ENCODE measurements at places on chromosomes 1 and 21.

DNA sequence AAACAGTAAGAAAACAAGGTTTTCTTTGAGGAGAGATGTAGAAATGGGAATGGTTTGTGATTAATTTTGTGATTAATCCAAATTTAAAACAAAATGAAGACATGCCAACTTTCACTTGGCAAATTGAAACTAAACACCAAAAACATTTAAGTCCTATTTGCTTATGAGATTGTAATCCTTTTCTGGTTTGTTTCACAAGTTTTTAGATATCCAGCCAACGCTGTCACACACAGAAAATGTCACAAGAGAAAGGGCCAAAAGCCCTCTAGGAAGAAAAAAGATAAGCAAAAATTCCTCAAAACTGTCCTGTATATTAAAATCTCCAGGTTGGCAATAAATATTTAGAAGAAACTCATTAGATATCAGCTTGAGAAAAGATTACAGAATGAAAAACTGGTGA is 2.5 kb downstream of the USH2A start:
- no peak for DNase-seq

DNA sequence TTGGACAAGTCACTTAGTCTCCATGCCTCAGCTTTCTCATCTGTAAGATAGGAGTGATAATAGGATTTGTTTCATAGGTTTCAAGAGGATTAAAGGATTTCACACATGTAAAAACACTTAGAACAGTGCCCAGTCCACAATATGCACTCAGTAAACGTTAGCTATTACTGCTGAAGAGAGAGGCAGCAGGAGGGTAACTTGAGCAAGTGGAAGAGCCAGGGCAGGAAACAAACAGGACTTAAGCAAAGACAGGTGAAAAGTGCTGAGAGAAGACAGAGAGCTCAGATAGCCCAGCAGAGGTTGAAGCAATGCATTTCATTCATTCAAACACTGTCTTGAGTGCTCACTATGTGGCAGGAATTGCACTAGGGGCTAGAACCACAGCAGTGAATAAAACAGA is 21.1 kb upstream of the H3-3A start:
- no peak for DNase-seq

GRCh38 chr21:45506241-45506817 is 35.9 kb downstream of the SLC19A1 start:
- no peak for DNase-seq

GRCh38 chr1:89866568-89866967 is 45.7 kb downstream of the LRRC8D start:
- no peak for DNase-seq

DNA sequence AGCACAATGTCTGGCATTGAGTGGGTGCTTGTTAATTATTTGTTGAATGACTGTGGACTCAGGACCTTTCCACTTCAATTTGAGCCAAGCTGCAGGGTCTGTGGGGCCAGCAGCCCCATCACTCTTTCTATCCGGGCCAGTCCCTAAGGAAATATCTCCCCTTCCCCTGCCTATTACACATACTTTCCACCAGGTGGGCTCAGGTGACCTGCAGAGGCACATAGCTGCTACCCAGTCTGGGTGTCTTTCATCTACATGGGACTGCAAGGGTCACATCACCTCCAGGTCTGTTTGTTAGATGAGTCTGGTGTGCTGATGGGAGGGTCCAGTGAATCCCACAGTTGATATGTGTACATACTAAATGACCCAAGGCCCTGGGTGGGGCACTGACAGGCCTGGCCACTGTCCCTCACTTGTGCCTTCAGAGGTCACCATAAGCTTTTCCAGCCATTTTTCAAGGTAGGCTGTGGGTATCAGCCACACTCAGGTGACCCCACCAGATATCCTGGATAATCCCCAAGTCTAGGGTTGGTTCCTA is 59.5 kb upstream of the KDM4A start:
- no peak for DNase-seq

- DNase-seq, result no peak
Observed at GRCh38 chr1:61612602-61613001, 112.3 kb downstream of the TM2D1 start.

DNA sequence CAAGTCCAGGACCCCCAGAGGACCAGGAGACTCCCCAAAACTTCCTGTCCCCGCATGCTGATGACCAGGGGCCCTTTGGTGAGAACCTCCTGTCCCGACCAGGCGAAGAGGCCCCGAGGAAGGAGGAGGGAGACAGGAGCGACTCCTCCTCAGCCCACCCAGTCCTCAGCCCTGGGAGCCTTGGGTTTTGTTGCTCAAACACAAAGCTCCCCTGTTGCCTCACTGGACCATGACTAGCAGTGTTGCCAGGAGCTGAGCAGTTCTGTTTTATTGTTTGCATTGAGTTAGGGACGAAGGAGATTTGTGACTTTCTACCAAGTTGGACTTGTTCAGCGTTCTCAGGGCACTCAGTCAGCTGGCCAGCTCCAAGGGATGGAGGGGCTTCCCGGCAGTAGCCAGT is 10.0 kb downstream of the UMODL1 start:
- DNase-seq, result peak; percentile 28

- DNase-seq, result peak; percentile 39
Observed at GRCh38 chr1:14869187-14869586, 270.7 kb downstream of the KAZN start.

DNA sequence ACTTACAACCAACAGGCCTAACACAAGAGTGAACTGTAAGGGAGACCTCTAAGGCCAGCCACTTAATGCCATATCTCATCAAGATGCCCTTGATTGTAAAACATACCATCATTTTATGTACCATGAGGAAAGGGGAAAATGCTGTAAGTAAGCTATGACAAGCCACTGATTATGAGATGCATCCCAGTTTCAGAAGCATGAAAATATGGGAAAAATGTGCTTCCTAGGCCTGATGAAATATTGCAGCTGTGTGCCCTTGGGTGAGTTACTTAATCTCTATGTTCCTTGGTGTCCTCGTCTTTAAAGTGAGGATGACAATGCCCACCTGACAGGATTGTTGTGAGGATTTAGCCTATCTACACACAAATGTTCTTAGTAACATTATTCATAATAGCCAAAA is 28.9 kb downstream of the H3-3A start:
- DNase-seq, result no peak

GRCh38 chr1:190949939-190950338 is 472.3 kb upstream of the BRINP3 start:
- no peak for DNase-seq

DNA sequence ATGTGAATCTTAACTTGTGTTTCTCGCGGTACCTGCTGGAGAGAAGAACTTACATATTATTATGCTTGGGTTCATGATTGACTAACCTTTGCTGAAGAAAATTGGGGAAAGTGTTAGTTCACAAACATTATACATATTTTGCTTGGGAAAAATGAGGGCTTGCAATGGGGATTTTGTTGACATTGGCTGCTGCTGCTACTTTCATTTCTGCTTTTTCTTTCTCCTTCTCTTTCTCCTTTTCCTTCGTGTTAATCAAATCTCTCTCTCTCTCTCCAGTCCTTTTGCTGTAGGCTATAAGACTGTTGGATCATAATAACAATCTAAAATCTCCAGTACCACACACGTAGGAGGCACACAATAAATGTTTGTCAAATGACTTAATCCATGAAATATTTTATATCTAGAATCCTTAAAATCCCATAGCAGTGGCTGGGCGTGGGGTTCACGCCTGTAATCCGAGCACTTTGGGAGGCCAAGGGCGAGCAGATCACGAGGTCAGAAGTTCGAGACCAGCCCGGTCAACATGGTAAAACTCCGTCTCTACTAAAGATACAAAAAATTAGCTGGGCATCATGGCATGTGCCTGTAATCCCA is 23.0 kb downstream of the IRF2BP2 start:
- no peak for DNase-seq

- no peak for DNase-seq
Observed at GRCh38 chr1:33273961-33274371, 17.7 kb downstream of the ZNF362 start.

DNA sequence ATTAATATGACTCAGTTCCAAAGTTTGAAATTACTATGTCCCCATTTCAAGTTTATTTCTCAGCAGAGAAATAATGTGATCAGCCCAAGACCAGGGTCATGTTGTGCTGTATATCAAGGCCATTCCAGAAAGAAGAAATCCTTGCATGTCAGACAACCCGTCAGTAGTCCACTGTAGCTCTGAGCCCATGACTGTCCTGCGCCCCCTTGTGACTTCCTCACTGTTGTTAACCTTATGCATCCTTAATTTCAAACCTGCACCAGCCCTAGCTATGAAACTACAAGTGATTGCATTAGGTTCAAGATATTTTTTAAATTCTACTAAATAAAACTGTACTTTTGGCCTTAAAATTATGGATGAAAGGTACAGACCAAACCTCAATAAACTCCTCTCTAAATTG is 133.0 kb downstream of the LRRC7 start:
- DNase-seq, result peak; percentile 3

DNA sequence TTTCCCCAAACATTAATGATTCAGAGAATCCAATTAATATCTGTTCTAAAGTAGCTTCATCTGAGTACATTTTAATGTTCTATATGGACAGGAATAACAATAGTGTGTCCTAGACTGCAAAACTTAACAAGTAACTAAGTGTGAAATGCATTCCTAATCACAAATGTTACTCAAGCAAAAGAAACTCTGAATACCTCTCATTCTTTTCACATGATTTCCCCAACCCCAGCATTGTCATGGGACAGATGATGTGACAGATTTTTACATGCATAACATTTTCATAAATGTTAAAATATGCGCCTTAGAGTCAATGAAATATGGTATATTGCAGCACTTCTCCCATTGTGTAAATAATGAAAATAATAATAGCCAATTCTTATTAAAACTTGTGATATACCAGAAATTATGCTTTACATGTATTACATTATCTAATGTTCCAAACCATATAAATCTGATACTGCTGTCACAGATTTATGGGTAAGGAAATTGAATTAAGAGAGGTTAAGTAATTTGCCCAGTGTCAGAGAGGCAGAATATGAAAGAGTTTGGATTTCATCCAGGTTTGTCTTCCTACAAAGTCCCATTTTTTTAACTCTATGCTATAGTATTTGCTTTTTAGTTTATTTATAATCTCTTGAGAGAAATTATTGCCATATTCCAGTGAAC is 269.4 kb downstream of the LRRC7 start:
- no peak for DNase-seq

DNA sequence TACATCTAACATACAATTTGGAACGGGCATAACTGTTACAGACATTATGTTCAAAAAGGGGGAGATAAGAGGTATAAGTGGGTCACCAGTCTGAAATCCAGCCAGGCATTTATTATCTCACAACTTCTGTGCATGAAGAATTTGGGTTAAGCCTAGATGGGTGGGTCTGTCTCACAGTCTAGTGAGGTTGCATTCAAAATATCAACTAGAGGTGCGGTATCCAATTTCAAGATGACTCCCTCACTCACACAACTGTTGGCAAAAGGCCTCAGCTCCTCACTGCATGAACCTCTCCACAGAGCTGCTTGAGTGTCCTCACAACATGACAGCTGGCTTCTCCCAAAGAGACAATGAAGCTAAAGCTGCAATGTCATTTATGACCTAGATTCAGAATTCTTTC is 4.7 kb downstream of the AUNIP start:
- no peak for DNase-seq

DNA sequence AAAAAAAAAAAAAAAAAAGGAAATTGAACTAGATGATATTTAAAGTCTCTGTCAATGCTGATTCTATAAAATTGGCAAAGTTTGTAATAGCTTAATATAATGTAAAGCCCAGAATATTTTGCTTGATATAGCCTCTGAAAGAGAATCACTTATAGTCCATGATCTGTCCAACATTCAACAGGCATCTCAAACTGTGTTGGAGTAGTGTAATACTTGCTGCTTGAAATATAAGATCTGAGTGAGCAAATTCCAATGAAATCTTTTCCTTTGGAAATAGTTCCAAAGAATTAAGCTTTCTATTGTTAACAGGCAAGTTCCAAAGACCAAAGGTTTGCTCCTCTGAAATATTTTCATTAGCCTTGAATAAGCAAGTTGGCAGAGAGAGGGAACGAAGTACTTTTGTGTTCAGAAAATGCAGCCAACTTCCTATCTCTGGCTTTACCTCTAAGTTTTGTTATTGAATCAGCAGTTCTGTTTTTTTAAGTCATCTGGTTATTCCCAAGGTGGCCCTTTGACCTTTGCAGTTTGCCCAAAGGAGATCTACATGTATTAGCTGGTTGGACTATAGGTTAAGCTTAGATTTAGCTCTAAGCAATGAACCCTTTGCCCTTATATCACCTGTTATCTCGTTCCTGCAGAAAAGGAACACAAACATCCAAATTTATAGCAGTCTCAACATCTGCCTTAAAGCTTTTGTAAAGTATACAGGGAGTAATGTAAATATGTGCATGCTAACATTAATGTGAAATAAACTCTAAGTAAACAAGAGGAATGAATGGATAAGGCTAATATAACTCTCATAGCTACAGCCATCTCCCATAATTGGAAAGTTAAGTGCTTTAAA is 24.4 kb upstream of the CEP350 start:
- DNase-seq, result no peak

DNA sequence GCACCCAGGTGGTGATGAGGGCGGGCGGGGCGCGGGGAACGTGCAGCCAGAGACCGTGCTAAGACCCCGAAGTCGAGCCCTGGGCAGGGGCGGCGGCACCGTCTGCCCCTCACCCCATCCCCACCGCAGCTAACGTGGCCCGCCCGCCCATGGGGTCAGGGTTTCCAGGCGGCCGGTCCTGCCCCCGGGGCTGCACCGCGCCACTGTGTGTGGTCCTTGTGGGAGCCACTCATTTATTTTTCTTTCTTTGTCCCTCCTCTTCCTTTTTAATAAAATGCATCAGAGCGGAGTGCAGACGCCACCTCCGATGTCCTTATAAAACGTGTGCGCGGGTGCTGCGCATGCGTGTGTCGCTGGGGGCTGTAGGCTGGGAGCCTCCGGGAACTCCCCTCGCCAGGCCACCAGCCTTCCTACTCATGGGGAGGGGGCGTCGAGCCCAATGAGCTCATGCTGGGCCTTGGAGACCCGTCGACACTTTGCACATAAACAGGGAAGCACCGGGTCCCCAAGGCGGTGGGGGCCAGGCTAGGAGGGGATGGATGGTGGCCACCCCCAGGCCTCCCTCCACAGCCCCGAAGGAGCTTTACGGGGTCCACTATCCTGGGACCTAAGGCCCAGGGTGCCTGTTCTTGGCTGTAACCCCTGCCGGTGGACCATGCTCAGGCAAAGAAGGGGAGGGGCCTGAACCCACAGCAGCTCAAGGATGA is 59.9 kb downstream of the WNT9A start:
- DNase-seq, result no peak

GRCh38 chr1:224212618-224213061 is 29.6 kb downstream of the DEGS1 start:
- DNase-seq, result no peak

DNA sequence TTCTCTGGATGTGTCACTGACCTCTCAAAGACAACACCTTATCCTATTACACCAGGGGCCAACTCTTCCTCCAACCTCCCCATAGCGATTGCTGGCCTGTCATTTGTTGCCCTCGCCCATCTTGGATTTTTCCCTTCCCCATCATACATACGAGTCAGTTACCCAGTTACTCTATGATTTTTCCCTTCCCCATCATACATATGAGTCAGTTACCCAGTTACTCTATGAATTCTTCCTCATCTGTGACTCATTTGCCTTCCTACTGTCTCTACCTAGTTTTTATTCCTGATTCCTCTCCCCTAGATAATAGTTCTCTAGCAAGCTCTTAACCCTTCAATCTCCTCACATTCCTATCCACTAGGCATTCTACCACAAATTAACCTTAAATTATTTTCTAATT is 178.8 kb downstream of the NR5A2 start:
- DNase-seq, result peak; percentile 76

All from AG08395 (cell line).